ENCODE measurements at places on chromosomes 11 and 22.

DNA sequence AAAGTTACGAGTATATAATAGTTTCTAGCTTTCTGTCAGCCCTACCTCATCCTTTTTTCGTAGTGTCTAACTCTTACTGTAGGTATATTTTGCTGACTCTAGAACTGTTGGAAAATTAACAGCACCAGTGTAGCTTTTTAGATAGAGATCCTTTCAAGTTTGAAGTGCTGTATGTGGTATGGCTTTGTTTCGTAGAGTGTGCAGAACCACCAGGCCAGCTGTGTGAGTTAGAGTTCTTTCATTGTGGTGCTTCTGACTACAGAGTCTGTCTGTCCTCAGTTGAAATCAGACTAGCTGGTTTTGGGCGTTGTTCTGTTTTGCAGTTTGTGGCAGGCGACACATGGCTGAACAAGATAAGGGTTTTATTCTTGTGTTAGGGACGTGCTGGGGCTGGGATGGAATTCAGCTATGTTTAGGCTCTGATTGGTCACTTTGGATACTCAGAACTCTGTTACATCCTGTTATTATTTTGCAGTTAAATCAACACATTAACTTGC lies 3.2 kb downstream of the ARHGEF12 start:
- DNase-seq = no peak

- DNase-seq = no peak
Measured at GRCh38 chr11:27468995-27469695, 3.4 kb downstream of the LGR4 start.

- DNase-seq = no peak
Measured at GRCh38 chr11:48305923-48306322, at the start of gene OR4S1. Gene OR4S1, plus strand, starts transcription at chr11:48306223. Its CDS starts 0 bp downstream, at chr11:48306223.

- DNase-seq = no peak
Measured at GRCh38 chr11:30527566-30527965, 58.6 kb downstream of the MPPED2 start.

DNA sequence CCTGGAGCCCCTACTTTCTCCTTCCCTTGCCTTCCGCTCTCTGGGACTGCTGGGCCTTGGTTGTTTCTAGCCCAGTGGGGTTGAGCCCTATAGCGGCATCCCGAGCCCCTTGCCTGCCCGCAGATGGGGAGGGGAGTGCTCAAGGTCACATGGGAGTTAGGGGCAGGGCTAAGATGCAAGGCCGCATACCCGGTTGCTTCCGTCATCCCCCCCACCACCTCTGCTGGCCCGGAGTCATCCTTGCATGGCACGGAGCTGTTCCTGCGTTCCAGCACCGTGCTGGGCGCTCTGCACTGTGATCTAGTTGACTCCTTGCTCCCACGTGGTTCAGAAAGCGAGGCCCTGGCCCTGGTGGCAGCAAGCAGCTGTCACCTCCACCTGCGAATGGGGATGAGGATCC lies 18.0 kb downstream of the FLRT1 start:
- no peak for DNase-seq

DNA sequence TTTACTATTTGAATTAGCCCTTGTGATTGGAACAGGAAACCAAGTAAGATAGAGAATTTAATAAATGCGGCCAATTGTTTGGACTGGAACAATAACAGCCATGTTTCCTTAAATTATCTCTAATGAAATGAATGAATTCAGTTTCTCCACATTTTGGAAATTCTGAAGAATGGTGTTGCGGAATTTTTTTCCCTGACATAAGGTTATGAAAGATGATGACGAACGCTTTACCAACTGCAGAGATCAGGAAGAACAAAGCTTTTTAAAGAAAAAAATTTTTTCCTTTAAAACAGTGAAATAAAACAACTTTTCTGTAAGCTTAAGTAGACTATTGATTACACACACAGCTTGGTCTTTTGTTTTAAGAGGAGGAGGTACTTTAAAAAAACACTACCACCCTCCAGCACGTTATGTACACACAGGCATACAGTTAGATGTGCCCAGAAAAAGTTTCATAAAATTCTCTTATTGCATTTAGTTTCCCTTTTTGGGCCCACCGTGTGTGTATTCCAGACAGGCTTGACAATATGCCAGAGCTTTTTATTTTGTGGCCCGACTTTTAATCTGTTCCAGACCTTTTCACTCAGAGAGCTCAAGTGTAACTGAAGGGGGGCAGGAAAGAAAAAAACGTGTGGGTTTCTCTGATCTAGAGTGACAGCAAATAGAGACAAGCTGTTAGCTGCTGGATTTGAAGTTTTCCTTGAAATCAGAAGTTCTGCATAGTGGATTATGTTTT lies 77.3 kb downstream of the YAP1 start:
- no peak for DNase-seq

DNA sequence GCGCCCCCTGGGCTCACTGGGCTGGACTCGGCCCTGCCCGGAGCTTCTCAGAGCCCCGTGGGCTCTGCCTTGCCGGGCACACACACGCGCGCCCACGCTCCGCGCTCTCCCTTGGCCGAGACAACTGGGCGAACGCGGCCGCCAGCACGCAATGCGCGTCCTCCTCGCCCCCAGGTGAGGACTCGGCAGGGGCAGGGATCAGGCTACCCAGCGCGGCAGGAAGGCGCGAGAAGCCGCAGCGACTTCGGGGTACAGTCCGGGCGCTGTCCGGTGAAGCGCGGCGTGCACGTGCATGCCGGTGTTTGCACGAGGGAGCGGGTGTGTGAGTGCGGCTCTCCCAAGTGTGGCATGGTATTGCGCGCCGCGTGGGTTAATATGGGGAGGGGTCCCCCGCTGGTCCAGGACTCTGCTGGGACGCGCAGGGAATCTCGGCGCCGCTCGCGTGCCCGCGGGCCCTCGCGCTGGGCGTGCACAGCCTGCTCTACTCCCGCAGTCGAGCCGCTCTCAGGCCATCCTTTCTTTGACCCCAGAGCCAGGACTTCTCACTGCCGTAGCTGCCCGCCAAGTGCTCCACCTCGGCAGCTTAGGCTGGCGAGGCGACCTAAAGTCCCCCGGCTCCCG lies 5.4 kb downstream of the WNT7B start:
- no peak for DNase-seq

DNA sequence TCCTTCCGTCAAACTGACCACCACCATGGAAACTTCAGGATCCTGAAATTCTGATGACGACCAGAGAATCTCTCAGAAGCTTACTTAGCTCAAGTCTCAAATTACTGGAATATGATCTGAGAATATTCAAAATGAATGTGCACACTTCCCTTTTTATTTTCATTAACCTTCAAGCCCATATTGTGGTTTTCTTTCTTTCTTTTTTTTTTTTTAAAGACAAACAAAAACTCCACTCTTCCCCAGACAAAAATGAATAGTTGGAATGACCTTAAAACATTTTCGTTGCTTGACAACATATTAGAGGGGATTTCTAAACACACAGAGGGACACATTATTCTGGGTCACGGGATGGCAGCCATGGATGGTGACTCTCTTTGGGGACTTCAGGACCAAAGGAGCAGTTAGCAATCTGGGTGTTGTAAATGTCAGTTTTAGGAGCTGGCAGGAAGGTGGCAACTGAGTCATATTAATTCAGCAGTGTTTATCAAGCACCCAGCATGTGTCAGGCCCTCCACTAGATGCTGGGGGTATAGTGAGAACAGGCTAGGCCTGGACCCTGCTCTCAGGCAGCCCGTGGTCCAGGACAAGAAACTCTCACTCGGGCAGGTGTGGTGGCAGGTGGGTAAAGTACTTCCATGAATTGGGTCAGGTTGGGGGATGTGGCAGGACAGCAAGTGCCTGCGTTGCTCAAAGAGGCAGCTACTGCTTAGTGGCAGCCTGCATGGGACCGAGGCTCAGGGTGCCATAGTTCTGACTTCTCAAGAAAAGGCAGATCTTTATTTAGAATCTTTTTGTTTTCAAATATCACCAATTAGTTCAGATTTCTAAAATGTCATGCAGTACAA lies 126.1 kb downstream of the HIPK3 start:
- DNase-seq = no peak

- no peak for DNase-seq
Measured at GRCh38 chr22:25060522-25061071, 108.1 kb downstream of the KIAA1671 start.

GRCh38 chr11:110759972-110760381 lies 47.7 kb upstream of the ARHGAP20 start:
- no peak for DNase-seq

GRCh38 chr11:123518496-123519054 lies 88.5 kb downstream of the GRAMD1B start:
- DNase-seq = no peak

DNA sequence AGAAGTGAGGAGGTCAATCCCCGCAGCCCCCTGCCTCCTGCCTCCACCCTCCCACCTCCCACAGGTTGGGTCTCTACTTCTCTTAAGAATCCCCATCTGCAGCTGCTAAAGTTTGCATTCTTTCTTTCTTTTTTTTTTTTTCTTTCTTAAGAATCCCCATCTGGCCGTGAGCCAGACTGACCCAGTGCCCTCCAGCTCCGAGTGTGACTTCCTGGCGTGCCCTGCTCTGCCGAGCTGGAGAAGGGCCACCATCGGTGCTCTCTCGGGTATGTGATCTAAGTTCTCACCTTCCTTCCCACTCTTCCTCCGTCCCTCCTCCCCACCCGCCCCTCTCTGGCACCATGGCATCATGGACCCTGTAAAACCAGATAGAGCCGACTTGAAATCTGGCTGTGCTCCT lies 66.7 kb upstream of the LMO1 start:
- DNase-seq = no peak

DNA sequence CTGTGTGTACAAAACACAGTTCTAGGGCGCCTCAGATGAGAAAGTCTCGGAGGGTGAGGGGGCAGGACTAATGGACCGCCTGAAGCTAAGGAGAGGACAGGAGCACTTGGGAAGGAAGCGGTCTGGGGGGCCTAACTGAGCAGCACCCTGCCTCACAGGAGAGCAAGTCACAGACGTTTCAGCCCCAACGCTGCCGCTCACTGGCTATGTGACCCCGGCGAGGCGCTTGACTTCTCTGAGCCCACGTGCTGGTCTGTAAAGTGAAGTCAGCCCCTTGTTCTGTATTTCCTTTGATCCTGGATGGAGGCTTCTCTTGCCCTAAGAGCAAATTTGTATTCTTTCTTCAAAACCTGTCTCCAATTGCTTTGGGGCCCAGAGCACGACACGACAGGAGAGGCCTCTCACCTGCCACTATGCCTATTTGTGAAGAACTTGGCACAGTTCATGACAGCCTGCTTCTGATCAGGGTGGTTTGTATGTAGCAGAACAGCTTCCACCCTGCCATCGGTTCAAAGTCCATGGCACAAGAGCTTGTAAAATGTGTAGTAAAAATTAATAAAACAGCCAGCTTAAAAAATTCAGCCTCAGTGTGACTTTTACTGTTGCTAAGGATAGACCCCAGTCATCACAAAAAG lies 59.1 kb downstream of the WNT11 start:
- DNase-seq = no peak

- DNase-seq = no peak
Measured at GRCh38 chr22:47205554-47205953, 443.1 kb downstream of the TBC1D22A start.

GRCh38 chr11:22728600-22729389 lies 62.4 kb downstream of the GAS2 start:
- peak; percentile 14 for DNase-seq

GRCh38 chr22:31139866-31140716 lies at the start of gene PLA2G3:
Gene PLA2G3, minus strand, starts transcription at chr22:31140508. Its CDS starts 154 bp downstream, at chr22:31140354.
- DNase-seq = peak; percentile 59

DNA sequence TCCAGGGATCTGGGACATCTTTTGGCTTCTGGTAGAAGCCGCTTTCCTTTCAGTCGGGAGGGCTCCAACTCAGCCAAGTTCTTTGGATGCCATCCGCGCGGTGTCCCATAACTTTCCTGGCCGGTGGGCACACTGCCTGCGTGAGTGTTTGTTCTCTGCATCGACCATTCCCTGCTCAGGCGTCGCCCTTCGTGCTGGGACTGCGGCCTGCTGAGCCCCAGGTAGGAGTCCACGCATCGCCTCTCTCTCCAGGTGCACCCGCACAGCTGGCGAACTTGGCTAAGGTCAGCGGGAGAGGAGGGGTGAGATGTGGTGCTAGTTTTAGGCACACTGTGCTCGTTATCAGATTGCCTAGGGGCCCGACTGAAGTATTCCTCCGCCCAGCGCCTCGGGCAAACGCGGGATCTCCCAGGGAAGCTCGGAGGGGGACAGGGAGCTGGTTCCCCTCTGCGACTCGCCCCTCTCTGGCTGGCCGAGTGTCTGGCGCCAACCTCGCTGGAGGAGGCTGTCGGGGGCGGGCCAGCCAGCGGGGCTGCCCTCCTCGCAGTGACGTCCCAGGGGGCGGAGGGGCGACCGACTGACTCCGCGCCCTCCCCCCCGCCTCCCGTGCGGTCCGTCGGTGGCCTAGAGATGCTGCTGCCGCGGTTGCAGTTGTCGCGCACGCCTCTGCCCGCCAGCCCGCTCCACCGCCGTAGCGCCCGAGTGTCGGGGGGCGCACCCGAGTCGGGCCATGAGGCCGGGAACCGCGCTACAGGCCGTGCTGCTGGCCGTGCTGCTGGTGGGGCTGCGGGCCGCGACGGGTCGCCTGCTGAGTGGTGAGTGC lies at the start of gene LAYN:
Gene LAYN, plus strand, starts transcription at position 607 of the 823 bp plus-strand sequence. Its CDS starts 124 bp downstream, at position 731.
- DNase-seq = no peak

DNA sequence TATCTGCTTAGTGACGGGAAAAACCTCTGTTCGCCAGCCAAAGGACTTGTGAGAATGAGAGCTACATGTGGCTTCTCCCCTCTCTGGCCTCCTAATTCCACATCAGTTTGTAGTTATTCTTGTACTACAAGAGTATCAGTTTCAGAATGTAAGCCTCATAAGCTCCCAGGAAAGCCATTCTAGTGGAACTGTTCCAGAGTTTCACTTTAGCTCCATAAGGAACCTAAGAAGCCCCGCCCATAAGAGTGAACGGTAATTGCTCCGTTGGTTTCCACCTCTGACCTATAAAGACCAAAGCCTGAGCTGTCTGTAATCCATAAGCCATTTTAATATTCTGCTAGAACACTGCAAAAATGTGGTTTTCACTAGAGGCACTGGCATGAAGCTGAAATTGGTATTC lies 53.0 kb downstream of the SIK3 start:
- DNase-seq = no peak

DNA sequence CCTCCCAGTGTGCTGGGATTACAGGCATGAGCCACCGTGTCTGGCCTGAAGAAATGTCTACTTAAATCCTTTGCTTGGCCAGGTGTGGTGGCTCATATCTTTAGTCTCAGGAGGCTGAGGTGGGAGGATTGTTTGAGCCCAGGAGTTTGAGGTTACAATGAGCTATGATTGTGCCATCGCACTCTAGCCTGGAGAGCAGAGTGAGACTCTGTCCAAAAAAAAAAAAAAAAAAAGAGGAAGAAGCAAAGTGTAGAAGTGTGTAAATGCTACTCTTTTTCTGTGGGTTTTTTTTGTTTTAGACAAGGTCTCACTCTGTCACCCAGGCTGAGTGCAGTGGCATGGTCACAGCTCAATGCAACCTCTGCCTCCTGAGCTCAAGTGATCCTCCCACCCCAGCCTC lies 6.4 kb upstream of the ATG16L2 start:
- no peak for DNase-seq

DNA sequence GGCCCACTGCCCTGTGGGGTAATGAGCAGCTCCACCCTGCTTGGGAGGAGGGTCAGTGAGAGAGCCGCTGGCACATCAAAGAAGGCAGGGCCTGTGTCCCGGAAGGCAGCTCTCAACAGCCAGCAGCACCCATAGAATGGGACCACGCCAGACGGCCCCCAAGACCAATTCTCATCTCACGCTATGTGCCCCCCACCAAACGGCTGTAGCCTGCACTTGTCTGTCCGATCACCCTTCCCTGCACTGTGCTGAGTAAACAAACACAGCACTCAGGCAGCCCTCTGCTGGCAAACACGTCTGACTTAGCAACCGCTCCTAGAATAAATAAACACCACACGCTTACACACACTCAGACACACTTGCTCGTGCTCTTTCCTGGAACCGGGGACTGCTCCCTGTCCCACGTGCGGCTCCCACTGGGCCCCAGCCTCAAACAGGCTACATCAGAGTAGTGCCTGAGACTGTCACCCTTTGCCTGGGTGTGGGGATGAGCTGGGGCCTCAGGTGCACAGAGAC lies 53.2 kb upstream of the CDON start:
- peak; percentile 84 for DNase-seq

- no peak for DNase-seq
Measured at GRCh38 chr11:10878408-10879214, 20.8 kb upstream of the ZBED5 start.
